ENCODE measurements at places on chromosomes 3 and 15.

GRCh38 chr3:18559331-18559842, 134.2 kb upstream of the SATB1 start:
- no peak for DNase-seq

GRCh38 chr3:172808969-172809546, 58.5 kb downstream of the ECT2 start:
- no peak for DNase-seq

- DNase-seq, result no peak
These were observed 3.0 kb downstream of the MFGE8 start for GRCh38 chr15:88909956-88910831.

GRCh38 chr15:44726568-44727484, 9.5 kb upstream of the TRIM69 start:
- peak; percentile 44 for DNase-seq

DNA sequence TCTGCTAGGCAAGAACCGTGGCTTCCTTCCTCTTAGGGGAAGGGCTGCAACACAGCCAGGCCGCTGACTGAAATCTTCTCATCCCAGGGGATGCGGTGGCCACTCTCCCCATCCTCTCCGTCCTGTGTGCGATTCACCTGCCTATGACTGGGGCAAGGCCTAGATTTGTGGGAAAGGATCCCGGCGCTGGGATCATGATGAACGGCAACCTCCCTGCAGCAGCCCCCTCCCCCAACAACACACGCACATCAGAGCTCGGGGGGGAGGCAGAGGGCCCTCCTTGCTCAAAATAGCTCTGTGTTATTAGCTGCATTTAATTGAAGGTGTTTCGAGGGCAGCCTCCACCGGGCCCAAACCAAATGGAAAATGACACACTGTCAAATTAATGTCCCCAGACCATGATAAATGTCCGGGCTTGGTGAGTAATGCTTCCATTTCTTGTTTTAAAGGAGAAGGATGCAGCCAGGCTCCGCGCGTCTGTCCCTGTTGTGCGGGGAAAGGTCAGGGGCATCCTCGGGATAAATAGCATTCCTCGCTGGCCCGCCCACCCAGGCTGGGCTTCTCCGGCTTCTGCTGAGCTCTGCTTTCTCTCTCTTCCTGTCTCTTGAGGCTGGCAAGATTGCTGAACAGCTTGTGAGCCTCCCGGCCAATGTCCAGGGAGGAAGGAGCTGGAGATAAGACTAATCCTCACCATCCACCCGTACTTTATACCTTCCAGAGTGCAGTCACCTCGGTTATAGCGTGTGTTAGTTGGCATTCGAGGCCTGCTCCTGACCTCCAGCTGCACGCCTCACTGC, 56.4 kb upstream of the TLE3 start:
- DNase-seq, result no peak

GRCh38 chr15:39434751-39435238, 146.1 kb upstream of the THBS1 start:
- DNase-seq, result no peak

DNA sequence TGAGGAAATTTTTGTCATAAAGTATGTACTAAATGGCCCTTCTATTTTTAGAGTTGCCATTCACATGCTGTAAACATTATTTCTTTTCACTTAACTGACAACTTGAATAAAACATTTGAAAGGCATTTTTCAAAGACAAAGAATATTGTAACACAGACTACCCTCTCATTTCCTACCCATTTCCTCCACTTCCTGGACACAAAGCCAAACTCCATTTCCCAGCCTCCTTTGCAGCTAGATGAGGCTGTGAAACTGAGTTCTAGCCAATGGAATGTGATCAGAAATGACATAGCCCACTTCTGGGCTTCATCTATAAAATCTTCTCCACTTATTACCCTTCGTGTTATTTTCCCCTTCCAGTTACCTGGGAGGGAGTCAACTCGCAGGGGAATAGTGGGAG, 288.9 kb upstream of the DPH6 start:
- DNase-seq, result no peak

GRCh38 chr3:99925584-99926230, 108.0 kb downstream of the CMSS1 start:
- no peak for DNase-seq

DNA sequence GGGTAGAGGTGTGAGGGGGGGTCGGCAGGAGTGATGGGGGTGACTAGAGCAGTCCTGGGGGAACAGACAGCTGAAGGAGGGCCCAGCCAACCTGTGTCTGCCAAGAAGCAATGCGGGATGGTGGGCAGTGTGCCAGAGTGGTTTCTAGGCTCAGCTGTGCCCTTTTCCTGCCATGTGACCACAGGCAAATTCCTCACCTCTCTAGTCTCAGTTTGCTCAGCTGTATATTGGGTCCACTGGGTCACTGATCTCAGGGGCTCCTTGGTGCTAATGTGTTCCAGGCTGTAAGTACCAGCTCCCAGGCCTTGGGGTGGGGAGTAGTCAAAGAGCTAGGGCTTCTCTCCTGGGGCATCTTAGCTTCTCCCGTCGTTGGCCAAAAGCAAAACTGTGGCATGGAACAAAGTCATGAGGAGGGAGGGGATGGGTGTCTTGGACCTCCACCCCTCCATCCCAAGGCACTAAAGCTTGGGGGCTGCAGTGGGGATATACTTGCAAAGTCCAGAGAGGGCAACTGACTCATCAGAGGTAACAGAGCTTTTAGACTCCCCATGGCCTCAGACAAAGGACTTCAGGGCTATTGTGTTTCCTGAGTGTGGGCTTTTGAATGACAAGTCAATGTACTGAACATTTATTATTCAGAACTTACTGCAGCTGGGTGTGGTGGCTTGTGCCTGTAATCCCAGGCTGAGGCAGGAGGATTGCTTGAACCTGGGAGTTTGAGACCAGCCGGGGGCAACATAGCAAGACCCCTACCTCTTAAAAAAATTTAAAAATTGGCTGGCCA, 20.9 kb downstream of the SMAD6 start:
- DNase-seq, result no peak

DNA sequence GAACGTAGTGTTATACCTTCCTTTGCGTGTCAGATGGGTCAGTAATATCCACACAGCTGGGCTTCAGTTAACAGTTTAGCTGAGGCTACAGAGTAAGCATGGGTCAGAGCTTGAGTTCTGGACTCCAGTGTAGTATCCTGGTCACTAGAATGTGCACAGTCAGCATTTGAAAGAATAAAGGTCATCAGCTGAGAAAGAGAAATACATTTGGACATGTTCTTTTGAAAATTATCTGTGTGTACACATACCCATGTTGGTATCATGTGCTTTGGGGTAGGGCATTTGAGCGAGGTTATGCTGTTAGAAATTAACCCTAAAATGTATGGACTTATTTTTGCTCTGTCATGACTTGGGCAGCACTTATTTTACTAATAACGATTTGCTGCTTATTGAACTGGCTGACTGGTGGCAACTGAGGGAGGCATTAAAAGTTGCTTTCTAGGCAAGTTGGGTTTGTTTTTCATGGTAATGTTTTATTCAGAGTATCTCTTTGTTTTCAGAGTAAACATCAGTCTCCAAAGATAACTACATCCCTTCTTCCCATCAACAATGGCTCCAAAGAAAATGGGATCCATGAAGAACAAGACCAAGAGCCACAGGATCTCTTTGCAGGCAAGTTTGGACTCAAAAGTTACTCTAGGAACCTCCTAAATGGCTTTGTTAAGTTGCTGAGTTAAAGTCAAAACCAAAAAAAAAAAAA, 16.4 kb downstream of the SNX1 start:
- no peak for DNase-seq

DNA sequence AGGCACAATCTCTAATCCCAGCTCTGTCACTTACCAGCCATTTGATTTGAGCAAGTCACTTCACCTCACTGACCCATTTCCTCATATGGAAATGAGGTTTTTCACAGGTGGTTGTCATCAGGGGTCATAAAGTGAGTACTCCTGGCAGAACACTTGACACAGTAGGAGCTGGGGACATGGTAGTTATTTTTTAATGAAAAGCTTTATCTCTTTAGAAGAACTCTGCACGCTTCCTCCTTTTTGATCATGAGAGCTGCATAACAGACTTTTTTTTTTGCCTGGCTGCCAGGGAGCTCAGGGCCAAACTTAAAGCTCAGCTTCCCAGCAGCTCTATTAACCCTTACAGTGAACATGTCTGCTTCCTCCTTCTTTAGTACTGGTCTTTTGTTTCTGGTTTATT, 8.4 kb downstream of the VWA5B2 start:
- DNase-seq, result no peak

GRCh38 chr15:48145923-48146322, 25.1 kb downstream of the SLC24A5 start:
- DNase-seq, result no peak

DNA sequence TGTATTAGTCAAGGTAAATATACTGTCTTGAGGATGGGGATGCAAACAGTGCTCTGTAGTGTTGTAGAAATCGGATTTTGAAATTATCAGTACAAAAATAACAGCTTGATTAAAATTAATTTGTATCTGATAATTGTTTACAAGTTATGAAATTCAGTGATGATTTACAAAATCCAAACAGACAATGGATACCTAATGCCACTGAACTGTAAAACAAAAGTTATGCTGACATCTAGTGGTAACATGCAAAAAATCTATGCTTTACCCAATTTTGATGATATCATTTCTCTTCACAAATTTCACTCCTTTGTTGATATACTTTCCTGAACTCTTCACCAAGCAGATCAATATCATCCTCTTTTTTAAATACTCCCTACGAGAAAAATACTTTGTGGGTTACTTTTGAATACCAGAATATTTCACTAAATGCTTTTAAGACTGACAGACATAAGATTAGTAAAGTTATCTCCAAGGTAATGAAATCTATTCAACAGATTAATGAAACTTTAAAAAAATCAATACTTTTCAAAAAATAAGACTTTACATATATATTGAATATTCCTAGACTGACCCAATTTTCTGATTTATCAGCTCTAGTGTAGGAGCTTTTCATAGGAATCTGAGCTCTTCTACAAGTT, 36.0 kb downstream of the MNS1 start:
- no peak for DNase-seq
